Naive thymus-derived CD8-positive, alpha-beta T cell (primary cell): ENCODE measurements at places on chromosomes 12 and 14.

GRCh38 chr14:81406863-81407262, 6.7 kb upstream of the STON2 start:
- no peak overlapping the region for H3K27ac ChIP-seq
- peaks cover under 1% of the 10 kb centered on the region for H3K4me1 ChIP-seq
- H3K4me3 ChIP-seq = no peak overlapping the region
- no peak for DNase-seq

DNA sequence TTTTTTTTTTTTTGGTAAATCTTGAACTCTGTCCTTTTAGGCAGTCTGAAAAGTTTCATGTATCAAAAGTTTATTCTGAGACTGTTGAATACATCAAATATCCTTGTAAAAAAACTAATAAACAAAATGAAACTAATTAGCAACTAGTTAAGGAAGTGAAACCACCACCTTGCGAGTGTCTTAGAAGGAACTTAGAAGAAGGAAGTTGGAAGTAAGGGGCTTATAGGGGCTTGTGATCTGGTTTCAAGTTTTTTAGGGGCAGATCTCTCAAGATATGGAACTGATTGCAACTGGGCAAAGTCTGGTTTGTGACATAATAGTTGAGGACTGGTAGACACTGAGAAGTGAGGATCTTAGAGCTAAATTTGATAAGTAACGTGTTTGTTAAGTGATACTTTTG, 748.8 kb downstream of the C12orf50 start:
- no peak for DNase-seq
- H3K27ac ChIP-seq = no peak overlapping the region
- H3K4me1 ChIP-seq = no peaks in the 10 kb centered on the region
- no peaks in the 10 kb centered on the region for H3K27me3 ChIP-seq

DNA sequence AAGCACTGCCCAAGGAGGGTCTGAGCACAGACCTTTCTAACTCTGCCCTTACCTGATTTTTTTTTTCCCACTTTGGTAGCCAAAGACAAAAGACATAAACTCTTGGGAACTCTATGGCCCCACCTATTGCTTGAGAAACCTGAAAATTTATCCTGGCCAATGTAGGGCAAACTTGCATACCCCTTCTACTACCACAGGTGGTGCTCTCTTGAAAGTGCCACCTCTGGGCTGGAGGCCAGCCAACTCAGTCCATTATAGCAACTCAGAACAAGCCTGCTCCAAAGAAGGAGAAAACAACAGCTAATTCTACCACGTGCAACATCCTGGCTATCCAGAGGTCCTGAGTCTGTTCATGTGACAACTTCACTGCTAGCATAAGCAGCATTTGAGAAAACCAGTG, 55.7 kb upstream of the ABCD2 start:
- peaks cover 58% of the 10 kb centered on the region for H3K36me3 ChIP-seq
- H3K27ac ChIP-seq = no peak overlapping the region
- H3K4me1 ChIP-seq = peaks cover 56% of the 10 kb centered on the region
- H3K27me3 ChIP-seq = no peaks in the 10 kb centered on the region
- H3K4me3 ChIP-seq = no peak overlapping the region
- no peak for DNase-seq

- peaks cover 6% of the 10 kb centered on the region for H3K4me1 ChIP-seq
- no peak overlapping the region for H3K4me3 ChIP-seq
- H3K27ac ChIP-seq = no peak overlapping the region
- H3K36me3 ChIP-seq = no peaks in the 10 kb centered on the region
- DNase-seq = no peak
Measured at GRCh38 chr14:103121846-103122584, 1.2 kb upstream of the TNFAIP2 start.

DNA sequence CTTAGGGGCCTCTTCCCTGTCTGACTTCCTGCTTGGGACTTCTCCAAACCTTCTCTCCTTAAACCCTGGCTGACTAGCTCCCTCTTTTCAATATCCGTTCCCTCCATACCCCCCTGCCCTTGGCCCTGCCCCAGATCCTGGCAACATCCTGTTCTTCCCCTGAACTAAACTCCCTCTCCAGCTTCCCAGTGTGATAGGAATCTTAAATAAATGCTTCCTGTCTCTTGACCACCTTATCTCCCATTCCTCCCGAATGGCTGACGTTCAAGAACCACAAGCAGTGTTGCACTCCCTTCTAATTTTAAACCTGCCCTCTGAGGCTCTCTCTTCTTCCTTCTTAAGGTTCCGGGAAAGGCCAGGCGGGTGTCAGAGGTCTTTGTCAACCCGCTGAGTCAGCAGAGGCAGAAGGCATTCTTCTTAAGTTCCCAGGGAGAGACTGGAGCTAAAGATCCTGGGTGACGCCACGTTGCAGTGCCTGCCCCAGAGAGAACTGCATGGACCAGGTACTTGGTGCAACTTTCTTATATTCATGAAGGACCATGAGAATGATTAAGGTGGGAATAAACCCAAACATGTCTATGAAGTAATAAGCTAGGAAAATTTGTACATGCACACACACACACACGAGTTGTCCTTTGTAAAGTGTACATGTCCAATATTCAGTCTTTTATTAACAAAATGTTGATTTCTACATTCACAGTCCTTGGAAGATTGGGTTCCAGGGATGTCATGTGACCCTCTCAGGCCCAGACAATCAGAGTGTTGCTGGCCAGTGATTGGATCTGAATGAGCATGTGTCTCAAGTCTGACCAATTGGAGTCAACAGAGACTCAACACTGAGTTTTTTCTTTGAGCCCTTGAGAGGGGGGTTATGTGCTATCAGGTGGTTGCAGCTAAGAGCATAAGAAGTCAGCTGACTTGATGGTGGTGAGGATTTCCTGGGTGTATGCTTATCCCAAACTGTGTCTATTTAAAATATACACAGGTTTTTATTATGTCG, 420.2 kb upstream of the TBX3 start:
- DNase-seq = no peak
- no peaks in the 10 kb centered on the region for H3K4me1 ChIP-seq
- H3K27me3 ChIP-seq = peaks cover 4% of the 10 kb centered on the region
- peaks cover 10% of the 10 kb centered on the region for H3K36me3 ChIP-seq

DNA sequence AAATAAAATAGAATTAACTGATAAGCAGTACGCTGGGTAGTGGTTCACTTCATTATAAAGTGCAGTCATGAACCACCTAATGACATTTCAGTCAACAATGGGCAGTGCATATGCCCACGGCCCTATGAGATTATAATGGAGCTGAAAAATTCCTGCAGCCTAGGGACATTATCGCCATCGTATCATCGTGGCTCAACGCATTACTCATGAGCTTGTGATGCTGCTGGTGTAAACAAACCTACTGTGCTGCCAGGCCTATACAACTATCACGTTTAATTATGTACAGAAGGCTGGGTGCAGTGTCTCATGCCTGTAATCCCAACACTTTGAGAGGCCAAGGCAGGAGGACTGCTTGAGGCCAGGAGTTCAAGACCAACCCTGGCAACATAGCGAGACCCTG, 62.3 kb upstream of the TMEM263 start:
- no peaks in the 10 kb centered on the region for H3K27me3 ChIP-seq
- H3K4me1 ChIP-seq = peaks cover 4% of the 10 kb centered on the region
- no peak overlapping the region for H3K27ac ChIP-seq
- H3K36me3 ChIP-seq = no peaks in the 10 kb centered on the region
- H3K4me3 ChIP-seq = no peak overlapping the region

DNA sequence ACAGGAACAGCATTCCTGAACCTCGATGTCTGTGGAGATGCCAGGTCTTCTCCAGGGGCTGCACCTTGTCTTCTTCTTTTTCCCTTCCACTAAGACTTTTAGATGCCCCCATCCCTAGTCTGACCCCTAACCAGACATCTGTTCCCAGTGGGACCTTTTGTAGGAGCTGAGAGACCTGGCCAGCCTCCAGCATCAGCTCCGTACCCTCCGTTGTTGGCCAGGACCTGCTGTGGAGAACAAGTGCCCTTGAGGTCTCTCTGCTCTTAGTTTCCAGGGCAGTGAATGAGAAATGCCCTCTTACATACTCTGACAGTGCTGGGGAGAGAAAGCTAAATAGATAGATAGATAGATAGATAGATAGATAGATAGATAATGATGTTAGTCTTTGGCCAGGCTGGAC, 16.8 kb upstream of the SDR39U1 start:
- DNase-seq = no peak
- H3K4me3 ChIP-seq = no peak overlapping the region
- peaks cover 11% of the 10 kb centered on the region for H3K4me1 ChIP-seq
- no peaks in the 10 kb centered on the region for H3K27me3 ChIP-seq

DNA sequence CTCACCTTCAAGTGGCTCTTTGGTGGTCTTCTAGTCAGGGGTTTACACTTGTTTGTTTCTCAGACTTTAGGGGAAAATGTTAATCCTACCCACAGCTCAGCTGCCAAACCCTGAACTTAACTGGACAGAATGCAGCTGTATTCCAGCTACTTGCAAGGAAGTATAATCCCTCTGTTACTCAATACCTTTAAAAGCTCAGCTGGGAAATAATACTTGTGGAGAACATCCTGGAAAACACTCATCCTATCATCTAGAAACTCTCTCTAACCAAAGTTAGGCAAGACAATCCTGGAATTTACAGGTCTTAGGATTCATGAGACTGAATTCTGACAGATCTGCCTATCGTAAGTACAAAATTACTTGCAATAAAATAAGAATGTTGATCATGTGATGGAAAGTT, 404.1 kb downstream of the ADAMTS20 start:
- no peaks in the 10 kb centered on the region for H3K27me3 ChIP-seq
- no peaks in the 10 kb centered on the region for H3K36me3 ChIP-seq
- no peaks in the 10 kb centered on the region for H3K4me1 ChIP-seq
- H3K27ac ChIP-seq = no peak overlapping the region

DNA sequence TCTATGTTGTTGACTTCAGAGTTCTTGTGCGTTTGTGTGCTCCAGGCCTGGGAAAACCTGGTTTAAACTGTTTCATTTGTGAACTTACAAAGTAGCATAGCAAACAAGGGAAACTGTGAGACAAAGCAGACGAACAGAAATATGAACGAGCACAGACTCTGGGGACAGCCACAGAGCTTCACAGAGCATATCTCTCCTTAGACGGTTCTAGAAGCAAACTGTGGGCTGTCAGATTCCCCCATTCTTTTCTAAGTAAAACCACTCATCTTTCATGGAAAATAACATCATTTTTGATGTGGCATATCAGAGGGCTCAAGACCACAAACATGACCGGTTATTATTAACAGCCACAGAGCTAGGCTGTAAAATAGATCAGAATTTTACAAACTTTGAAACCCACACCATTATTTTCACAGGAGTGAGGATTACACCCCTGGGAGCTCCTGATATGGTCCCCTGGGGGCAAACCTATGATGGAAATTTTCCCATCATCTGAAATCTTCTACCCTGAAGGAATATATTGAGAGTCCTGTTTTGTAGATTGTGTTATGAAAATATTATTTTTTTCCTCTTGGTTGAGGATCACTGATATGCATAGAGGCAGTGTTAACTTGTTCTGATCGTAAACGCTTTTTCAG, 102.0 kb downstream of the ADGRD1 start:
- no peak for DNase-seq
- H3K4me1 ChIP-seq = peaks cover 1% of the 10 kb centered on the region
- H3K4me3 ChIP-seq = no peak overlapping the region
- no peaks in the 10 kb centered on the region for H3K36me3 ChIP-seq
- H3K27me3 ChIP-seq = peaks cover 6% of the 10 kb centered on the region
- H3K27ac ChIP-seq = no peak overlapping the region

GRCh38 chr14:74733221-74733620, 20.3 kb downstream of the FCF1 start:
- H3K4me3 ChIP-seq = no peak overlapping the region
- H3K27me3 ChIP-seq = no peaks in the 10 kb centered on the region
- no peak overlapping the region for H3K27ac ChIP-seq
- H3K36me3 ChIP-seq = peaks cover 7% of the 10 kb centered on the region
- peaks cover 5% of the 10 kb centered on the region for H3K4me1 ChIP-seq

DNA sequence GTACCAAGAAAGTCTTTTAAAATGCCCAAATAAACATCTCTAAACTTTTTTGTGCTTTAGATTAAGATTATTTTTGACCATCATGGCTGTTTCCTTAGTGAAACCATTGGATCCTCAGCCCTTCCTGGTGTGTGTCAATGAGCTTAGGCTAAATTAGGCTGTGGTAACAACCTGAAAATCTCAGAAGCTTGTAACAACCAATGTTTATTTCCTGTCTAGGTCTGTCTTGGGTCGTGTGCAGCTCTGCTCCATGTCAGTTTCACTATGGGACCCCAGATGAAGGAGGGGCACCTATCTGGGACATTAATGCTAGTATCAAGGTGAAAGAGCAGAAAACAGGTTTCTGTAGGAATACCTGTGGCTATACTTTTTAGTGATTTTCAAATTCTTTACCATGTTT, 49.9 kb downstream of the KCNMB4 start:
- H3K27ac ChIP-seq = no peak overlapping the region
- no peak overlapping the region for H3K4me3 ChIP-seq
- DNase-seq = no peak
- no peaks in the 10 kb centered on the region for H3K36me3 ChIP-seq

DNA sequence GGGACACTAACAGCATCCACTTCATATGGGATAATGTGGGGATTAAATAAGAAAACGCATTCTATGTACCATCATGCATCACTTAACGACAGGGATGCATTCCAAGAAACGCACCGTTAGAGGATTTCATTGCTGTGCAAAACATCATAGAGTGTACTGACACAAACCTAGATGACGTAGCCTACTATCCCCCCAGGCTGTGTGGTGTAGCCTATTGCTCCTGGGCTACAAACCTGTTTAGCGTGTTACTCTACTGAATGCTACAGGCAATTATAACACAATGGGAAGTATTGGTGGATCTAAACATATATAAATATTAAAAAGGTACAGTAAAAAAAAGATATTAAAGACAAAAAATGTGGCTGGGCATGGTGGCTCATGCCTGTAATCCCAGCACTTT, 230.6 kb downstream of the KSR2 start:
- H3K4me1 ChIP-seq = no peaks in the 10 kb centered on the region
- no peaks in the 10 kb centered on the region for H3K36me3 ChIP-seq
- no peak overlapping the region for H3K4me3 ChIP-seq
- no peak for DNase-seq
- H3K27ac ChIP-seq = no peak overlapping the region

- H3K4me1 ChIP-seq = peaks cover 70% of the 10 kb centered on the region
- H3K4me3 ChIP-seq = no peak overlapping the region
- H3K27me3 ChIP-seq = no peaks in the 10 kb centered on the region
- no peak for DNase-seq
Measured at GRCh38 chr14:87998482-87998881, 5.5 kb upstream of the GALC start.

GRCh38 chr12:115661112-115661511, 616.4 kb downstream of the MED13L start:
- no peak for DNase-seq
- peaks cover 59% of the 10 kb centered on the region for H3K27me3 ChIP-seq
- no peak overlapping the region for H3K27ac ChIP-seq
